ENCODE measurements at places on chromosomes 5 and 9. TPM values are rescaled to one million over a fixed set of nuclear protein-coding genes. Genes with fewer than 3 reads are reported as not detected.
A peak's percentile ranks its signal among the peaks of the same experiment; 100 is the strongest.

DNA sequence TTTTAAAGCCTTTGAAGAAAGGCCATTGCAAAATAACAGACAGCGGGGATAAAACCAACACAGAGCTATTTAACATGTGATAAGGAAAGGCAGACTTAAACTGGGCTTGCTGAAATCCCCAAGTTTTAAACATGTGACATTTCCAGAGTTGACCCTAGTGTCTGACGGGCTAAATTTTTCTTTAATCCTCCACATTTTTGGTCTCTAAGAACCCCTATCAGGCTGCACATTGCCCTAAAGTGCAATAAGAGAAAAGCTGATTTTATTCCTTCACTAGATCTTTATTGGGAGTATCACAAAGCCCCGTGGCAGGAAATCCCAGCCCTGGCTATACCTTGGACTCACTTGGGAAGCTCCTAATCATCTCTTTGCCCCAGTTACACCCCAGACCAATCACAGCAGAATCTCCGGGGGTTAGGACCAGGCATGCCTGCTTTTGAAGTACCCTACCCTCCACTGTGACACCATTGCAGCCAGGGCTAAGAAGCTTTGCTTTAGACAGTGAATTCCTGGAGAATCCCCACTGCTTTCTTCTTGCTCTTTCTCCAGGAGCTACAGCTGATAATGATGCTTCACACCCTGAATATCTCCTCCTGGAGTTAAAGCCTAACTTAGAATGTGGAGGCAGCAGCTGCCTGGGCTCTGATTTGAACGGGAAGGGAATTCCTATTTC is 20.1 kb upstream of the COL15A1 start:
- DNase-seq = no peak

DNA sequence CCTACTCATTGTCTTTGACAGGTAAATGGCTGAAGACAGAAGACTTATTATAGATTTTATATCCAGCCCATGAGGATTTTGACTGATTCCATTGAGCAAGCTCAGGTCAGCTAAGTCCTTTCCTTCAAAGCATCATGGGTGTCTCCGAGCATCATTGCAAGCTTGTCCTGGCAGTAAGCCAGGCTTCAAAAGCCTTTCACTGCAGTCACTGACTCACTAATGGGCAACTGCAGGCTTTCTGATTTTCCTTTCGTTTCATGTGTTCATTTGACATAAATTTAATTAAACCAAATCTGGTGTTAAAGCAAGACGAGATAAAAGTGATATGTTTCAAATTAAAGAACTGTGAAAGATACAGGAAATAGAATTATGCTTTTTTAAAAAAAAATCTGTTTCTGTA is 426.2 kb downstream of the ANXA1 start:
- DNase-seq = no peak

- DNase-seq = no peak
Observed at GRCh38 chr5:105238561-105238960, 1676.0 kb upstream of the NUDT12 start.

GRCh38 chr9:131704141-131704983 is 35.5 kb downstream of the RAPGEF1 start:
- DNase-seq = no peak

DNA sequence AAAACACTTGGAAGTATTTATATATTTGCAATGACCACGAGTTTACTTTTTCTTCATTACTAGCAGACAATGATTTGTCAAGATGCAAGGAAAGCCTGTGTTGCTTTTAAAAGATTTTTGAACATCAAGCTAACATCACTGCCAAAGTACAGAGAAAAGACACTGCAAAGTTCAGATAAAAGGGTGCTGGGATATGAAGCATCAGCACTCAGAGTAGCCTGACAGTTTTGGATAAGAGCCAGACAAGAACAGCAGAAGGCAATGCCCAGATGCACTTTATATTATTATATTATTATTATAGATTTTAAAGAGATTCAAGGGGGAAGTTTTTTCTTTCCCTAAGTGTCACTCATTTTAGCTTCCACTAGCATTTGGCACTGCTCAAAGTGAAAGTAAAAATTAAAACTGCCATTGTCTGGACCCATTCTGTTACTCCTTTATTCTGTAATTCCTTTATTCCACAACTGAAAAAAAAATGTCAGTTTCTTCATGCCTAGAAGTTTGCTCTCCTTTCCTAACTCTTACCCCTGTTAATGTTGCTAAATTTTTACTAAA is 240.6 kb downstream of the EFNA5 start:
- no peak for DNase-seq

DNA sequence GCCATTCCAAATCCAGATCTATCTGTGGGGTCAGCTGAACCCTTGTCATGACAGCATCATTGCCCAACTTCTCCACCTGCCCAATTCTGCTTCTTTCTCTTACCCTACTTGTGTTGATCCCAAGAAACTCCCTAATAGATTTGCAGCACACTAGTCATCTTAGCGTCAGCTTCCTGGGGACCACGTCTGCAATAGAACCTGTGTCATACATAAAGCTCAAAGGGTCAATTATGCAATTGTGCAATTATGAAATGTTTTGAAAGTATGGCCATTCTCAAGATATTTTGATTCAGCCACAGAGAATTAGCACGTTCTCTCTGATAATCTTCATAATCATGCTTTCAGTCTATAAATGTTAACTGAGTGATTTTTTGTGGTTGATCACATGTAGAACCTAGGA is 87.4 kb upstream of the PAPPA start:
- DNase-seq = no peak

DNA sequence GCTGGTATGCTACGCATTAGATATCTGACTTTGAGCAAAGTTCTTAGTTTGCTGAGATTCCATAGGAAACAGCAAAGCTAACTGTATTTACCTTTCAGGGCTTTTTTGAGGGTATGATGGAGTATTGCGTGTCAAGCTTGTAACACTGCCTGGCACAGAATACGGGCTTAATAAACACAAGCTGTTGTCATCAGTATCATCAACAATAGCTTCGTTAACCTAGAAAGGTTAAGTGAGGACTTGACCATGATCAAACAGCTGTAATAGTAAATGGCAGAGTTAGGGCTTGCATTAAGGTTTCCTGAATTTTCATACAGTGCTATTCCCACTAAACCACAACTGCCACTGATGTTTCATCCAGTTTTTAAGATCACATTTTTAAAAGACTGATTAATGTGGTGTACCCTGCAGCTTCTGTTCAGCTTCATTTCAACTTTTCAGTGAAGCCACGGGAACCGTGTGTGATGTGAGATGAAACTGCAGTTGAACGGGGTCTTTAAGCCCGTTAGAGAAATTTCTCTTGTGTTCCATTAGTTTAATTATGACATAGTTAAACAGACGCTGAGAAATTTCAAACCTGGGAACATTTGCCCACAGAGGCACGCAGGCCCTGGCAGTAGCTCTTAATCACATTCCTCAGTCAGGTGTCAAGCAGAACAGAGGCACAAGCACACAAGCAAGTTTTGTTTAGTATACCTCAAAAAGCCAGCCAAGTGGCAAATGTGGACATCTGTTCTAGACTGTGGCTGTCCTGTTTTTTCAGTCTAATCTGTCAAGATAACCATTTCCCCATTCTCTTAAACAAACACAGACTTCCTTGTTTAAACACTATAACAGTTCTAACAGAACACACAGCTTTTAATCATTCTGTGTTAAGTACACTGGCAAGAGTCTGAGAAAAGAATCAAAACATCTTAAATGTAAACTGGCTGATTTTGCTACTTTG is 147.1 kb downstream of the ZNF608 start:
- DNase-seq = no peak

GRCh38 chr9:86749894-86750255 is 197.4 kb downstream of the GAS1 start:
- peak; percentile 39 for DNase-seq

- DNase-seq = no peak
Observed at GRCh38 chr5:158644301-158644700, 455.4 kb downstream of the EBF1 start.

- DNase-seq = no peak
Observed at GRCh38 chr9:7739595-7739994, 60.0 kb downstream of the DMAC1 start.

GRCh38 chr9:77882294-77882693 is 149.3 kb downstream of the GNAQ start:
- DNase-seq = no peak

DNA sequence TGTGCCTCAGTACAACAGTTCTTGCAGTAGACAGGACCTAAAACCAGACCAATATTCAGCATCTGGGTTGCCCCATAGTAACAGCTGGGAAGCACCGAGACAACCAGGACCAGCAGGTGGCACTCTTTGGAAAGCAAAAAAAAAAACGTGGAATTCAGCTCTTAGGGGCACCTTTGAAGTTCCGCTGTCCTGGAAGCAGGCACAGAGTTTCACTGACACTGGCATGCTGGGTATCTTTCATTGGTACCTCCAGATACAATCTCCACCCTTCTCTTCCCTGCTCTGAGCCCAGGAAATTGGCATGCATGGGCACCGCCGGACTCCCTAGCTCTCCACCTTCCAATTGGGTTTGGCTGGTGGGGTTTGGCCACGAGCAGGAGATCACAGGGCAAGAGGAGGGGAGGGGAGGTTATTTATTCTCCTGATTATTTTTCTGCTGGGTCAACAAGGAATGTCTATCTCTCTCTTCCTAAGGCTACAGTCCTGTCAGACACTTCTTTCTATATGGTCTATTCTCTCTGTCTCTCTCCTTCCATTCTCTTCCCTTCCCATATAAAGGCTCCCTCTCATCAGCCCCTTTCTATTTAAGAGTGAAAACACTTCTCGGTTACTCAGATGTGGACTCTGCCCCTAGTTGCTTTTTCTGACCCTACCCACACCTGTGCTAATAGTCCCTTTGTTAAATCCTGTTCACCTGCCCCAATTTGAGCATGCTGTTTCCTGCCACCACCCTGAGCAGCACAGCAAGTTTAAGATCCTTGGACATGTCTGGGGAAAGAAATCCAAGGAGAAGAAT is 1.9 kb upstream of the IDNK start:
- no peak for DNase-seq

DNA sequence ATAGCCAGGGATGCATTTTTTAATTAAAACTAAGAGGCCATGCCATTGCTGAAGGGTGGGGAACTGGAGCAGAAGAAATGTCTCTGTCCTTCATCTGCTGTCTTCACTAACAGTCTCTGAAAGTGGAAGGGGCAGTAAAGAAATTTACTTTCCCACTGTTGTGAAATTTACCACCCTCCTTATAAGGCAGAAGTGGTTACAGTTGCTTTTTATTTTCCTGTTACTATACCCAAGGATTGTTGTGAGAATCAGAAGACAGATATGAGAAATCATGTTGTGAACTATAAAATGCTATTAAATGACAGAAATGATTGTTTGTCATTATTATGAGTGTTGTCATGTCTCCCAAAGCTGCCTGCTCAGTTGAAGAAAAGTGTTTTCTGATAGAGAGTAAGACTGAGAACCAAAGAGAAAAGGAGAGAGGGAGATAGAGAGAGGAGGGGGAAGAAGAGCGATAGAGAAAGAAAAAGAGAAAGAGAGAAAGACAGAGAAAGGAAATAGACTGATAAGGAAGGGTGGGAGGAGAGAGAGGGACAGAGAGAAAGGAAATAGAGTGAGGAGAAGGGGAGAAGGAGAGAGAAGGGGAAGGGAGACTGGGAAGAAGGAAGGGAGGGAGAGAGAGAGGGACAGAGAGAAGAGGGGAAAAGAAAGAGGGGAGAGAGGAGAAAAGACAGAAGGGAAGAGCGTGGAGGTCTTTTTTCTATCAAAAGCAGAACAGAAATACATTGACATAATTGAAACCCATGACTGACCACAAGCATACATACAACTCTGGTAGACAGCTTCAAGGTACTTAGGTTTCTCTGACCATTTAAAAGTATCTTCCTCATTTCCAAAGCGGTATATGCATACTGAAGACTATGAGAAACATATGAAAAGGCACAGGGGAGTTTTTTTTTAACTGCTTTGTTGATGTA is 22.5 kb downstream of the SEC61B start:
- no peak for DNase-seq

DNA sequence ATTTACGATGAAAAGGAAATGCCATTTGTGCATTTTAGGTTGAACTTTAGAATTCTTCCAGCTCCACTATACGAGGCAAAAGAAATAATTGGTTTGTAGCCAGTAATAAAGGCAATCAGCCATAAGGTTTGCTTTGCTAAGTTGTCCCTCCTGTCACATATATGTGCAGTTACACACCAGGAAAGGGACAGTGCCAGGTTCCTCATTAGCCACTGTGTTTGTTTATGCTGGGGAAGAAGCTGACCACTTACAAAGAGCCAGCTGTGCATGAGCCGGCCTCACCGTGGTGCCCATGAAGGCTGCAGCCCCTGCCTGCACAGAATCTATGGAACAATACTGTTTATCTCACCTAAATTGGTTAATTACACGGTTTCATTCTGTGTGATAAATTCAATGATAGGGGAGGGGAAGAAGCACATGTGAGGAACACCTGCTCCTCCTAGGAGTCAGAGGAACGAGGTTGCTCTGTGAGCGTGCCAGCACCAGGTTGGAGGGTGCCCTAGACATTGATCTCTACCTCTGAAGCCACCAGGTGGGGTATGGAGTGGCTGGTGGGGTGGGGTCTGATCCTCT is 173.8 kb upstream of the DAP start:
- DNase-seq = no peak

- peak; percentile 78 for DNase-seq
Observed at GRCh38 chr9:35553670-35554543, 51.2 kb upstream of the TESK1 start.

DNA sequence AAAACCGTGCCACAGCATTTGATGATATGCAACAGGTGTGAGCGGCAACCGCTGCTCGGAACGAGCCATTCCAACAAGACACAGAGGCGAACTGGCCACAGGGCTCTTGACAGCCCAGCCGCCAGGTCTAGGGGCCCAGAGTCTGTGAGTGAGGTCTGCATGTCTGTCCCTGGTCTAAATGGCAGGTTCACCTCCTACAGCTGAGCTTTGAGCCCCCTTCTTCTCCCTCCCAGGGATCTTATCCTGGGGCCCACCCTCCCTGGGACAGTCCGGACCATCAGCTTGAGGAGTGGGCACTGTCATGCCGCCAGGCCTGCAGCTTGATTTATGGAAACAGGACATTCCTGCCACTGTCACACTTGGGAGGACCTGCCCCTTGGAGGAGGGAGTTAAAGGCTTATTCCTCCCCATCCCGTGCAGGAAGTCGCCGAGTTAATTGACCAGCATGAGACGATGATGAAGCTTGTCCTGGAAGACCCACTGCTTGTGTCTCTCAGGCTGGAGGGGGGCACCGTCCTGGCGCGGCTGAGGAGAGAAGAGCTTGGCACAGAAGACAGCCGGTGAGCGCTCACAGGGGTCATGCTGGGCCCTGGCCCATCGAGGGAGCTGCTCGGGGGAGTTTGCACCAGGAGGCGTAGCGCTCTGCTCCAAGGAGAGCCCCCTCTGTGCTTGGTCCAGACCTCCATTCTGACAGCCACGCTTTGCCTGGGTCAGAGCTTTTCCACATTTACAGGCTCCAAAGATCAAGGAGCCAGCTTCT is 35.5 kb upstream of the LRRC14B start:
- DNase-seq = peak; percentile 1

Gene CCNO
- total RNA-seq = not detected

Gene SLC34A1
- not detected for total RNA-seq

Gene PCDH12
- total RNA-seq = 16.6 TPM

Gene SLC4A9
- not detected for total RNA-seq

Gene FOXD4
- not detected for total RNA-seq

Gene FOXE1
- not detected for total RNA-seq

Gene GAS1
- total RNA-seq = 15.6 TPM

Gene PCDHGC4
- 3.3 TPM for total RNA-seq

Gene NR2F1
- total RNA-seq = 0.68 TPM

Gene IRX2
- 2.5 TPM for total RNA-seq

Gene C6
- total RNA-seq = 57.9 TPM

Gene ZBTB6
- total RNA-seq = 6.7 TPM

Gene SVEP1
- total RNA-seq = 5.4 TPM

Gene BAAT
- total RNA-seq = not detected

Measured in heart right ventricle (tissue), 16 donors.